Spinal cord (tissue), 10 donors: ENCODE measurements at places on chromosomes 7 and 10. TPM values are rescaled to one million over a fixed set of nuclear protein-coding genes. Genes with fewer than 3 reads are reported as not detected.

DNA sequence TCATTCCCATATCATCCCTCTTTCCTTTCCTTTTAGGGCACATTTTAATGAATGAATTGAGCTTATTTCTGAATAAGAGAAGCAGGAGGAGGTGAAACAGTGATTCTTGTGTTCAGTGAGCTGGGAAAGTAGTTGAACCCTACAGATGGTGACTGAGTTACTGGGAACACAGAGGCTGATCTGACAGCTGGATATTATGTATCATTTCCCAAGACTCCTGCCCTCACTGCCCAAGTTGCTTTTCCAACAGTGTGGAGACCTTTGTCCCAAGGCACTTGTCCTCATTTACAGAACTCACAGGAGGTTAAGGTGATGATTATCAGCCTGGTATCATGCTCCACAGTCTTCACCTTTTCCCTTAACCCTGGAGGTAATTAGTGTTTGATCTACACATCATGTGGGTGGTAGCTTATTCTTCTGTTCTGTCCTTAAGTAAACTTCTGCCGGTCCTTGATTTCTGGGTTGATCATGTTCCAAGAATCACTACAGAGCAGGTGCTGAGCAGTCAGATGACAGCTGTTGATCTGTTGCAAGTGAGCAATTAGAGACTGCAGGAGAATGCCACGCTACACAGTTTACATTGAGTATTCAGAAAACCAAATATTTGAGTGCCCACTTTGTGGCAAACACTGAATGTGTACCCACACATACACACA, 2.6 kb downstream of the PRLHR start:
- DNase-seq = no peak

GRCh38 chr7:93043385-93043985, 74.3 kb downstream of the SAMD9 start:
- DNase-seq = peak; percentile 53

DNA sequence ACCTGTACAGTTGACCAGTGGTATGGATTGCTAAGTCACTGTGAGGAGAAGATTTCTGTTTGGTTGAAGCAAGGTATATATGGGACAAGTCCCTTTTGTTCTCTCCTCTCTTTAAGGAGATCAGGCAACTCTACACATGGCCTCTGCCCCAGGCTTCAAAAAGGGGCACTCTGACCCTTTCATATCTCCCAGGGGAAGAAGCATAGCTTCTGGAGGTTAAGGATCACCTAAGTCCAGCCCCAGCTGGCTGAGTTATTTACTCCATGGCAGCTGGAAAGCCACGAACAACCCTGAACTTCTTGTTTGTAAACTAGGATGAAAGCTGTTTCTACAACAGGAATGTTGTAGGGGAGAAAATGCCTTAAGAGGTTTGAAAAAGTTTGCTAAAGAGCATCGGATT, 129.2 kb upstream of the FEZF1 start:
- DNase-seq = no peak

GRCh38 chr7:26441611-26442277, 150.1 kb downstream of the SNX10 start:
- DNase-seq = no peak

- DNase-seq = no peak
Observed at GRCh38 chr7:74051193-74051592, 23.2 kb downstream of the ELN start.

DNA sequence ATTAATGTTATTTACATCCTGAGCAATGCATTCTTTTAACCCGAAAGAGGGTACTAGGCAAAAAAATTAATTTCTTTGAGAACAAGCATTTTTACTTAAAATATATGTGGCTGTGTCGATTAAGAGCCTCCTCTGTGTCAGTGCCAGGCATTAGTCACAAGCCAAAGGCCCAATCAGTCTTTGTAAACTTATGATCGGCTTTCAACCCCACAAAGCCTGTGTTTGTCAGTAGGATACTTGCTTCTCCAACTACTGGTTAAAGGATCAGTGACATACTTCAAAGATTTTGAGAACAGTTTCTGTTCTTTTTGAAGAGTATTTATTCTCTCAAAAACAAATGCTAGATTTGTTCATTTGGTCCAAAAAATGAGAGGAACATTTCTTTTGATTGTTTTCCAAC, 159.3 kb downstream of the NRCAM start:
- DNase-seq = no peak

DNA sequence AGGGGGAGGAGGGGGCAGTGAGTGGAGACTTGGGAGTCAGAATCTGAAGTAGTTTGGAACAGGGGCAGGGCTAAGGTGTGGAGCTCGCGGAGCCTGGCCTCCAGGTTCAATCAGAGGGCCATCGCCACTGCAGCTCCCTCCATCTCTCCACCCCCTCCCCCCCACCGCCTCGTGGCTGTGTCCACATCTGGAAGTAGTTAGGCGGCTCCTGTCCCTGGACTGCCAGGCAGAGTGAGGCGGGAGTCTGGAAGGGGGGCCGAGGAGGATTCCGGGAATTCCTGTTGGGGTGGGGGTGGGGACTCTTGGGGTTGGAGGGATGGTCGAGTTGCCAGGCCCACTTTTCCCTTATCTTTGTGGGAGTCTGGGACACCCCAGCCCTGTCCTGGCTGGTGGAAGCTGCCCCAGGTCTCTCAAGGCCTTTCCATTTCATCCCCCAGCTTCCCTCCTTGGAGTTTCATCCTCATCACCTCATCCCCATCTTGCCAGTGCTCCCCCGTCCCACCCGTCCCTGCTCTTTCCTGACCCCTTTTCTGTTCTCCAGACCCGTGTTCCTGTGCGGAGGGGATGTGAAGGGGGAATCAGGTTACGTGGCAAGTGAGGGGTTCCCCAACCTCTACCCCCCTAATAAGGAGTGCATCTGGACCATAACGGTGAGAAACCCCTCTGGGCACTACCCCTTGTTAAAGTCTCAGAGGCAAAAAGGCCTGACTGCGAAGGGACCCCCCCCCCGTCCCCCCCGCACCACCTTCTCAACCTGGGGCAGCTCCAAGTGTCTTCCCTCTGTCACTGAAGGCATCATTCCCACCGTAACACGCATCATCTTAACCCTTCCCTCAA, 944 bp downstream of the PCOLCE start:
- DNase-seq = no peak

DNA sequence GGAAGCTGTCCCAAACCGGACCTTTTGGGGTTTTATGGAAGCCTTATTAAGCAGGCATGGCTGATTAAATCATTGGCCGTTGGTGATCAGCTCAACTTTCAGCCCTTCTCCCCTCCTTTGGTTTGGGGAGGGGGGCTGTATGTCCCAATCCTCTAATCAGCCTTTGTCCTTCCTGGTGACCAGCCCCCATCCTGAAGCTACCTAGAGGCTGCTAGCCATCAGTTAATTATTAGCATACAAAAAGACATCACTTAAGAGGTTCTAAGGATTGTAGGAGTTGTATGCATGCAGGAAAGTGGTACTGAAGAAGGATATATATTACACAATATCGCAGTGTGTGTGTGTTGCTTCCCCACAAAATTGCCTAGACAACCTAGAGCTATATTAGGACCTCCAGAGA, 553.3 kb upstream of the FZD8 start:
- DNase-seq = no peak

GRCh38 chr10:50968386-50969091, 83.1 kb upstream of the A1CF start:
- DNase-seq = no peak

- DNase-seq = peak; percentile 72
Observed at GRCh38 chr7:113374955-113375354, 256.6 kb upstream of the SMIM30 start.

DNA sequence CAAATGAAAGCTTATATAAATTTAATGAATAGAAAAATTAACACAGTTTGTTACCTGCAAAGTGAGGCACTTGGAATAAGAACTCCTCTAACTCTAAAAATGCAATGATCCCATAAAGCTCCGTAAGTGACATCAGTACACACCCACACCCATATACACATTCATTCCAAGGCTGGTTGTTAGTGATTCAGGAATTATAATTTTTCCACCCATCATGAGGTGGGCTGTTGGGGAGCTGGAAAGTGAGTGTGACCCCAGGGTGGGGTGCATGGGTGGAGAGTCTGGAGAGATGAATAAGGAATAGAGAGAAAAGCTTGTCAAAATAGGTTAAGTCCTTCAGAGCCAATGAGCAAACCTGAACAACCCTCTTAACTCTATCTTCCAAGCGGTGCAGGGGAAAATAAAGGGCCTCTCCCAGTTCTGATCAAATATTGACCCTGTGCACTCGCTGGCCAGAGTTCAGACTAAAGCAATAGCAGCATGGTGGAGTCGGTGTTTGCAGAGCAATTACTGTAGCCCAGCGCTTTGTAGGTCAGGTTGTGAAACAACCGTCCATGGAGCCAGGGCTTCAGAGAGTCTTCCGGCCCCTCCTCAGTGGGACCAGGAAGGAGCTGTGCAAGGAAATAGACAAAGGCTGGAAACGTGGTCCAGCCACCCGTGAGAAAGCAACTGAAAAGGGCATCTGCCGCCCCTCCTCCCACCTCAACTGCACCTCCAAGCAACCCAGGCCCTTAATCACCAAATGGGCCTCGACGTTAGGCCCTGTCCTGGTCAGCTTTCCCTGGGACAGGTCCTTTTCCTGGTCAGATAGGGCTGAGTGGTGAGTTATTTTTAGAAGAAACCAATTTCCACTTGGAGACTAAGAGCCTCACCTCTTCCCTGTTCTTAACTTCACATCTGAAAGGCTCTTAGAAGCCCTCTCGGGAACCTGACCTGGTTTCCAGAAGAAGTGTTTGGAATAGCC, 61.2 kb downstream of the SH3PXD2A start:
- DNase-seq = no peak

DNA sequence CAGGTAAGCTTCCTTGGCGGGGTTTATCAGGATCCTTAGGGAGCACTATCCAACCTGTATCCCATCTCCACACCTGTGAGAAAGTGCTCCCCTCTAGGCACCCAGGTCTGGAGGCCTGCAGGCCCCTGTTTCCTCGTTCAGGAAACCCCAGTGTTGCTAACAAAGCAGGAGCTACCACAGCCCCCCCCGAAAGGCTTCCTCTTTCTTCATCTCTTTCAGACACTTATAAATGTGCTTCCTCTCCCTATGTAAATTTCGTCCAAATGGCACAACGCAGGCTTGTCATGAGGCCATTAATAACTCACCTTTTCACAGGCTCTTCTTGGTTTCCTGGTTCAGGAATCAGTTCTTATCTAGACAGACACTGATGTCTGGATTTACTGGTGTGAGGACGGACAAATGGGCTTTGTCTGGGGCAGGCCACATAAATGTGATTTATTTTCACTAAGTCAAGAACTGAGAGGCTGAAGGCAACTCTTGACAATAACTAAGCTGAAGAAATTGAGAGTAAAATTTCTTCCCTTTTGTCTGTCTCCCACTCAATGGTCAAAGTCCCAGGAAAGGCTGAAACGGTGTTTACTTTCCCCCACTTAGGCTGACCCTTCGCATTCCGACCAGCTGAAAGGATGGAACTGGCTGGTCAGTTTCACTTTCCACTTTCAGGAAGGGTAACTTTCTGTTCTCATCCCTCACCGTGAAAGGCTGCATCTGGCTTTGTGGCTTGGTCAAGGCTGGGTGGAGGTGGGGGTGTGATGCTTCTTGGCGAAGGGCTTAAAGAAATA, 46.8 kb downstream of the PIK3AP1 start:
- DNase-seq = no peak

GRCh38 chr10:14971867-14972448, 12.8 kb downstream of the MEIG1 start:
- no peak for DNase-seq

DNA sequence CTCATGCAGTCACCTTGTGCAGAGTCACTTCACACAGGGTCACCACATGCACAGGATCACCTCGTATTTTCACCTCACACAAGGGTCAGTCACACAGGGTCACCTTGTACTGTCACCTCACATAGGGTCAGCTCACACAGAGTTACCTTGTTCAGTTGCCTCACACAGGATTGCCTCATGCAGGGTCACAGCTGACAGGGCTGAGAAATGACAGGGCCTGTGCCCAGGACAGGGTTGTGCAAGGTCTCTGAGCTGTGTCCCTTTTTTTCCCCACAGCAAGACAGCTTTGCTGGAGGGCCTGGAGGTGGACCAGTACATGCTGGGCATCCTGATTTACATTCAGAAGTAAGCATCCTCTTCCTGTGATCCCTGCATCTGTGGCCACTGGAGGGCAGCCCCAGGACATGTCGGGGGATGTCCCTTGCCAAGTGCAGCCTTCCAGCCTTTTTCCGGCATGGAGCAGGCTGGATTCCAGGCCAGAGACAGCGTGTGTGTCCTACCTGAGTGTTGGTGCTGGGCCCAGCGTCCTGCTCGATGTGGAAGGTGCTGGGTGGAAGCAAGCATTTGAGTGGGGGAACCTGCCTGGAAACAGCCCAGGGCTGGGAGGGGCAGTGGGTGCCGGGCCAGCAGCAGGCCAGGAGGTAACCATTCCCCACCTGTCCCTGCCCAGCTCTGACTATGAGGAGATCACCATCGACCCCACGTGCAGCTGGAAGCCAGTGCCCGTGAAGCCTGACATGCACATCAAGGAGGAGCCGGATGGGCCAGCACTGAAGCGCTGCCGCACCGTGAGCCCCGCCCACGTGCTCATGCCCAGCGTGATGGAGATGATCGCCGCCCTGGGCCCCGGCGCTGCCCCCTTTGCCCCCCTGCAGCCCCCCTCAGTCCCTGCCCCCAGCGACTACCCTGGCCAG, 16.3 kb downstream of the ZMIZ2 start:
- no peak for DNase-seq

DNA sequence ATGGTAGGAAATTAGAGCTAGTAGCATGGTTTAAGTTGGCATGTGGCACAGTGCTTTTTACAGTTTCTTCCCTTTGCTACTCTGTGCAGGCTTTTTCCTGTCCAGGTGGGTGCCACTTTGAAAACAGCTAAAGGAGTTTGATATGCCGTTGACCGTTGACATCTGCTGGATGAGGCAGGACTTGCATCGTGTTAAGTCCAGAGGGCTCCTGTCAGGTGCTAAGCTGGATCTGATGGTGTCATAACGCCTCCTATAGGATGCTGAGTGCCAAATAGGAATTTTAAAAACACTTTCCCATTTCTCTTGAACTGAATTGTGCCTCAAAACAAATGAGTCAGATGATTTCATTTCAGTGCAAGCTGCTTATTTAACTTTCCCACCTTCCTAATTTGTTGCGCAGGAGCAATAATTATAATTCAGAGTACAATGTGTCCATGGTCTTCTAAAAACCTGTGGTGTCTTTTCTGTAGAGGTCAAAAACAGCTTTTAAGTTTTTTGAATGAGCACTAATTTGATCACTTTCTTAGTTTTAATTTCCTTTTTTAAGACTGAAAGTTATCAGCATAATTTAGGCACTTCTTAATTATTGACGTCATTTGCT, 178.3 kb downstream of the CDCA7L start:
- DNase-seq = peak; percentile 76

GRCh38 chr7:20793694-20794394, 7.2 kb upstream of the SP8 start:
- DNase-seq = no peak

- DNase-seq = no peak
Observed at GRCh38 chr10:6999232-6999925, 411.5 kb downstream of the SFMBT2 start.

PLEKHS1 gene
- not detected for total RNA-seq

SDK1 gene
- total RNA-seq = 11.6 TPM

NKX1-2 gene
- 1.3 TPM for total RNA-seq

PTF1A gene
- total RNA-seq = 0.22 TPM

ABLIM1 gene
- 91.0 TPM for total RNA-seq

CCDC126 gene
- total RNA-seq = 33.9 TPM

AKR1C4 gene
- not detected for total RNA-seq

PNLIPRP3 gene
- not detected for total RNA-seq

KCNIP2 gene
- 11.0 TPM for total RNA-seq

PCLO gene
- 53.5 TPM for total RNA-seq

HHEX gene
- total RNA-seq = 6.0 TPM

LRRN3 gene
- total RNA-seq = 39.6 TPM

SPDYE1 gene
- not detected for total RNA-seq

NPM3 gene
- 20.0 TPM for total RNA-seq
